Right kidney (tissue), 9 donors: ENCODE measurements at places on chromosomes 5 and 9.

GRCh38 chr5:157750320-157750719 lies 6.8 kb downstream of the LSM11 start:
- no peak for DNase-seq

- no peak for DNase-seq
These were observed at the start of gene TNFSF8 for GRCh38 chr9:114930056-114930812. Gene TNFSF8 (minus strand): TSS chr9:114930591. CDS start chr9:114930303, 288 bp downstream.

DNA sequence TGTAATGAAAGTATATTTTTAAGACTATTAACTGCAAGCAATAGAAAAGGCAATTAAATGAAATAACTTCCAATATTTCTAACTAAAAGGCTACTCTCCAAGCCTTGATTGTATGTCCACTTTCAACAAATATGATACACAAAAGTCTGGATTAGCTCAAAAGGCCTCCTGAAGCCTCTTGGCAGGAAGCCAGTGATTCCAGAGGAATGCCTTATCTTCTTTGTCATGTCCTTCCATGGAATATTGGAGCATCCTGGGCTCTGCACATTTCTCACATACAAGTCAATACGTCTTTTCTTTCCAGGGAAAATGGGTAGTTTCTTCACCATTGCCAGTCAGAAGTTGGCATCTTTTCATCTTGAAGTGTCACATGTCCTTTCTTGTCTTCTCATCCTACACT lies 357.8 kb downstream of the KDM4C start:
- DNase-seq: no peak

DNA sequence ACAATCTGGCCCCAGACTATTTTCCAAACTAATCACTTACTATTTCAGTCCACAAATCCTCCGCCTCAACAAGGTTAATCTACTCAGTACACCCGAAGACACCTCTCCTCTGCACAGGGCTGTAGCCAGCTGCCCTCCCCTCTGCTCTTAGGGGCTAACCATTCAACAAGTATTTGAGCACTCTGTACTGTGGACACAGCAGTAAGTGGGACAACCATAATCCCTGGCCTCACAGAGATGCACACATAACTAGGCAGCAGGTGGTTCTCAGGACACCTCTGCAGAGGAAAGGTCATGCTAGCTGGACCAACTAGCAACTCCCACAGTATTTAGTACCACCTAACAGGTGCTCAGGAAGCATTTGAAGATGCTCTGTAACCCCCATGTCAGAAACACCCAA lies 5.5 kb downstream of the CAMSAP1 start:
- DNase-seq: no peak

DNA sequence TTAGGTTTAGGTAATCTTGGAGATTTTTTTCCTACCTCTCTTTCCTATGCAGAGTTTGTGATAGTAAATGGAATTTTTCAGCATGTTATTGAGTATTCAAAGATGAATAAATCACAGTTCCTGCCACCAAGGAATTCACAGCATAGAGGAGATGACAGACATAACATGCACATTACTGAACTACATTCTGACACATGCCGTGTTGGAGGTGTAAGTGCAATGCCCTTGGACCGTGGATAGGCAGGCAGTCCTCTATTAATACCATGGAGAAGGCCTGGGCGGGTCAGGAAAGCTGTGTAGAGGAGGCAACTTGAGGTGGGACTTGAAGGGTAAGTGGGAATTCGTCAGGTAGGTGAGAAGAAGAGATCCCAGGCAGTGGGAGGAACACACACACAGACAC lies 43.9 kb downstream of the MCCC2 start:
- no peak for DNase-seq

GRCh38 chr9:116550696-116551436 lies 136.2 kb upstream of the TRIM32 start:
- DNase-seq: no peak

DNA sequence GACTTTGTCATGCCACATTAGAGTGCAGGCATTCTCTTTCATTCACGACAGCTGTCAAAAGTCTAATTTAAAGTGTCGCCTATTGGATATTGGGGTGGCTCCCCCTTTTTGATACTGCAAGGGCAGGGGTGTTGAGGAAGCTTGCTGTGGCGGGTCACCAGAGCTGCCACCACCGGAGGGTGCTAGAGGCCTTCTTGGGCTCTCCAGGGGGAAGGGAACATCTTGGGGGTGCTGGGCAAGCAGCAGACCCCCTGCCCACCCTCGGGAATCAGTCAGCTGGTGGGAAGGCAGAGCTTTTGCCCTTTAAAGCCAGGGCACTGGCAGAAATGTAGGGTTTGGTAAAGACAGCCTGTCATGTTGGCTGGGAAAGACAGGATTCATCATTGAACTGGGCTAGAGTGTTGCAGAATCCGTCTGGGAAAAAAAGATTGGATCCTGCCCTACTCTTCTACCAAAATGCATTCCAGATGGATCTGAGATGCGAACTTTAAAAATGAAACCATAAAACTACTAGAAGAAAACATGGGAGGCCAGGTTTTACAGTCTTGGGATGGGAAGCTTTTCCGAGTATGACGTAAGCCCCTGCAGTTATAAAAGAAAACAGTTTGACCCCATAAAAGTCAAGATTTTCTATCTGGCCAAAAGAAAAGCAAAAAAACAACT lies 22.3 kb downstream of the COL5A1 start:
- DNase-seq: no peak
